Fibroblast of gingiva (primary cell): ENCODE measurements at places on chromosomes 11 and 22.

DNA sequence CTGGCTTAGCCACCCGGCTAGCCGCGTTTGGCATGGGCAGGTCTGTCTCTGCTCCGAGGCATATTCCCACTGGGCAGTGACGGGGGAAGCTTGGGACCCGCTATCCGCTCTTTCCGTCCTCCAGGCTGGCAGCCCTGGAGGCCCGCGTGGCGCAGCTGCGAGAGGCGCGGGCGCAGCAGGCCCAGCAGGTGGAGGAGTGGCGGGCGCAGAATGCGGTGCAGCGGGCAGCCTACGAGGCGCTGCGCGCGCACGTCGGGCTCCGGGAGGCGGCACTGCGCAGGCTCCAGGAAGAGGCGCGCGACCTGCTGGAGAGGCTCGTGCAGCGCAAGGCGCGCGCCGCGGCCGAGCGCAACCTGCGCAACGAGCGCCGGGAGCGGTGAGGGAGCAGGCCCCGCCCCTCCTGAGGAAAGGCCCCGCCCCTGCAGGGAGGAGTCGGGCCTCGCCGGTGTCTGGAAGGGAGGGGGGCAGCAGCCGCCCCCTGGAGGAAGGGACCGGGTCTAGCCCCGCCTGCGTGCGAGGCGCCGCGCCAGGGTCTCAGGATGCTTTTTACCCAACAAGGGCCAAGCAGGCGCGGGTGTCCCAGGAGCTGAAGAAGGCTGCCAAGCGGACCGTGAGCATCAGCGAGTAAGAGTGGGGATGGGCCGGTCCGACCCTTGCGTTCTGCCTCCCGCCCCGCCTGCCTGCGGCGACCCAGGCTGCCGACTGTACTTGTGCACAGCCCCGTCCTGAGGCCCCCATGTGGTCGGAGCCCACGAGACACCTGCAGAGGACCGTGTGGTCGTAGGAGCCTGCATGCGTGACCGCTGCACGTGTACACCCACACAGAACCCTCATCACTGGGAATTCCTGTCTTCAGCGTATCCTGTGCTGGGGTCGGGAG lies 7.9 kb downstream of the ATG16L2 start:
- DNase-seq: peak; percentile 76

- no peak for DNase-seq
Observed at GRCh38 chr11:120198787-120199469, 11.9 kb upstream of the OAF start.

DNA sequence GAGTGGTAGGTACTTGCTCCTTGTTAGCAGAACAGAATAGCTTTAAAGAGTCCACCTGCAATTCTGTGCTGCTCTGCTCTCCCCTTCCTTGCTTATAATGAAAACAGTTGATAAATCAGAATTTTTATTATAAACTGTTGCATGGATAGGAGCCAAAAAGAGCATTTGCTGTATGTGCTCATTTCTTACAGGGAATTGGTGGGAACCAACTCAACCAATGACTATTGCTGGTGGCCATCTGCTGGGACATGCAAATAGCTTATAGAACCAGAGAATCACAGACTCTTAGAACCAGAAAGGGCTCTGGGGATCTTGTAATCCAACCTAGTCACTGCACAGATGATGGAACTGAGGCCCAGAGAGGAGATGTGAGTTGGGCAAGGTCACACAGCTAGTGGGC lies 43.1 kb upstream of the NECTIN1 start:
- DNase-seq: no peak

DNA sequence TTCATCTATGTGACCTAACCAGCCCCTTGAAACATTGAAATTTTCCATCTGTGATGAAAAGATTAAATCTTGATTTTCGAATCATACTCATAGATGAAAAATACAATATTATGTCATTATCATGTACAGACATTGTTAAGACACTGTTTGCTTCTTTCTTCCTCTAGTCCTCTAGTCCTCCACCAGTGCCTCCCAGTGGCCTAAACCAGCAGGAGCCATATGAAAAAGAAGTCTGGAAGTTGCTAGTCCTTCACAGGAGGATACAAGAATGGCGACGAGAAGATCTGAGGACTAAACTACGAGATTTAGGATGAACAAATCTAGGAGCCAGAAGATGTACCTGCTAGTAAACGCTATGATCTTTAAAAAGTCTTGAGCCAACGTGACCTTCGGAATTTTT lies 134.1 kb downstream of the SLC17A6 start:
- no peak for DNase-seq

- no peak for DNase-seq
Observed at GRCh38 chr22:33426451-33426850, 368.3 kb upstream of the SYN3 start.

- DNase-seq: peak; percentile 68
Observed at GRCh38 chr11:1532014-1532586, 40.0 kb downstream of the DUSP8 start.

DNA sequence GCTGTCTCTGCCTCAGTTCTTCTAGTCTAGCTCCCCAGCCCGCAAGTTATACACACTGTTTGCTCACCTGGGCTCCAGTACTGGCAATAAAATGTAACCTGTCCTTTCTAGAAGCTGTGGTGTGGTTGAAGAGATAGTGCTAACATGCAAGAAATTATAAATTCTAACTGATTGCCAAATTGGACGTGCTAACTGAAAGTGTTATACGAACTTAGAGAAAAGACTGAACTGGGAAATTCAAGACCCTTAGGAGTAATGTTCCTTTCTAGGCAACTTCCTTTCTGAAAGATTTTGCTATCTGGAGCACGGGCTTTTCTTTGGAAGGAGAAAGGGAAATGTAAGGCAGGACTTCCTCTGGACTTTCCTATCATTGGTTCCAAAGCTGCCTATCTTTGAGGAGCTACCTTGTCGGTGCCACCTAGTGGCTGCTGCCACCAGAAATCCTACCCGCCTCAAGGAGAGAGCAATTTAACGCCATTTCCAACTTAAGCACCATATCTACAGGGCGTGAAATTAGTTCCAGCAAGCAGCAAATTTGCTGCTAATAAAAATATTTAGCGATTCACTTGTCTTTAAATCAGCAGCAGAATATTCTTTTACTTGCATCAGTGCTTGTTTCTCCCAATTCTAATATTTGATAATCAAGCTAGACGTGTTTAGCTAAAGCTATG lies 12.7 kb upstream of the TMEM218 start:
- DNase-seq: peak; percentile 79

DNA sequence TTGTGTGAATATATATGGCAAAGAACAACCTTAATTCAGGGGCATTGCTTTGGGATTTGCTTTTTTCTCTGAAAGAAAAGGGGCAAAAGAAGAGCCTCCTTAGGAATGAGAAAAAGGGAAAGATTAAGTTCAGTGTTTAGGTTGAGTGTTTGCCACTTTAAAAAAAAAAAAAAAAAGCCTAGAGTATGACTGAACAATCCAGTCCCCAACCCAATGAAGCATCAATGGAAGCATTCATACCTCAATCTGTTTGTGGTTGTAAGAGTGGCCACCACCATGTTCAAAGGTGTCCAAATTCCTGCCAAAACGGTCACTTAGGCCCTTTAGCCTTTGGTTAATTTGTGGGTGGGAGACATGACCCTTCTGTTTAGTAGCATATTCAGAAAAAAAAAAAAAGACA lies 260.6 kb downstream of the SOX6 start:
- DNase-seq: no peak

DNA sequence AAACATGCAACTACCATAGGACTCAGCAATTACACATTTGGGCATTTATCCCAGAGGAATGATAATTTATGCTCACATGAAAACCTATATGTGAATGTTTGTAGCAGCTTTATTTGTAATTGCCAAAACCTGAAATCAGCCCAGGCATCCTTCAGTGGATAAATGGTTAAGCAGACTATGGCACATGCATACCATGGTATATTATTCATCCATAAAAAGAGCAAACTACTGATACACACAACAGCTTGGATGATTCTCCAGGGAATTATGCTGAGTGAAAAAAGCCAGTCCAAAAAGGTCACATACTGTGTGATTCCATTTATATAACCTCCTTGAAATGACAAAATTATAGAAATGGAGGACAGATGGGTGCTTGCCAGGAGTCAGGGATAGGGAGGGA lies 86.7 kb downstream of the ALX4 start:
- DNase-seq: peak; percentile 46

GRCh38 chr11:64894070-64894811 lies 15.8 kb upstream of the EHD1 start:
- DNase-seq: peak; percentile 62

DNA sequence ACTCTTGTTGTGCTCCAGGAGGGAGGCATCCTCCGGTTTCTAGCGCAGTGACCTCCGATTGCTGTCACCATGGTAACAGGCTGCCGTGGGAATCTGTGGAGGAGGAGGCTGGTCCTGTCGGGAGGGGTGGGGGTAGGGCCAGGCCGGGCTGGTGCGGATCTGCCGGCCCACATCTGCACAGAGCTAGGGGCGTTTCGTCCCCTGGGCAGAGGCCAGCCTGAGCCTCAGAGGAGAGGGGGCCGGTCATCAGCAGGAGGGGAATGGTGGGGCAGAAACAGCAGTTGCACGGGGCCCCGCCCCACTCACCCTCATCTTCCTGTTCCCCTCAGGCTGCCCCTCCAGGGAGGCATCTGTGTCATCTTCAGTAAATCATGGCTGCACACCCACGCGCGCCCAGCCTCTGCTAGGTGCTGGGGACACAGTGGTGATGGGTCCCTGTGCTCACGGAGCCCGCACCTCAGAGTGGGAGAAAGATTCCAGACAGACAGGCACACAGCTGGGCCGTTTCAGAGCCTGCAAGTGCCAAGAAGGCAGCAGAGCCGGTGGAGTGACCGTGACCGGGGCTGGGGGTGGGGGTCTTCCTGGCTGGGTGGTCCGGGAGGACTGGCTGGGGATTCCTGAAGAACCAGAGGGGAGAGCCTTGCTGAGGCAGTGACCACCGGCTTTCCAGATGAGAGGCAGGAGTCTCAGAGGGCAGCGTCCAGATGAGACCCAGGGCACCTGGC lies 120.5 kb downstream of the CACNA1I start:
- no peak for DNase-seq

GRCh38 chr11:47854667-47855066 lies 6.5 kb upstream of the NUP160 start:
- no peak for DNase-seq

DNA sequence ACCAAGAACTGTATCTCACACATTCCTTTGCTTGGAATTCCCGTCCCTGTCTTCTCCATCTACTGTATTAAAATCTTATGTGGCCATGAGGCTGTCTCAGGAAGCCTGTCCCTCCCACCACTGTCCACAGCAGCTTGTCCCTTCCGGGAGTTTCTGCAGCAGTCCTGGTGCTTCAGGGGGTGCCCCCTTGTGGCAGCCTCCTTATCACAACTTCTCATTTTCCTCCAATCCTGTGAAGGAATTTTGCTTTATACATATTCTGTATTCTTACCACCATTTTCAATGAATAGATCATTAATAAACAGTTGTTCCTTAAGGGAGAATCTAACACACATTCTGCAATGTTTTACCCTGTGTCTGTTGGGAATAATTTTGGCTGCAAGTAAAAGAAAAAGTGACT lies 220.4 kb upstream of the RAG2 start:
- no peak for DNase-seq

DNA sequence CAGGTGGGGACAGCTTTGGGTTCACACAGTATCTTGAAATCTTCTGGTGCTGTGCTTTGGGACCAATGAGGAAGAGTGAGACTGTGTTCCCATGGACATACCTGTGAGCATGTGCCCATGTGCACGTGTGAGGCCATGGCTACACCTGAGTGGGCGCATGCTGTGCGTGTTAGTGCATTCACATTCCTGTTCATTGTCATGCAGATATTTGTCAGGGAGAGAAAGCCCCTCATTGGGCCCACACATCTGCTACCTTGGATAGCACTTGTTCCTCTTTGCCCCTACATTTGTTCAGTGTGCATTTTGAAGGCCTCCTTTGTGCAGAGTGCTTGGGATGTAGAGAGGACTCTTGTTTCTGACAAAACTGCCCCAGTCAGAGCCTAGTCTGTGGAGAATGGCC lies 154.3 kb upstream of the E2F8 start:
- no peak for DNase-seq

DNA sequence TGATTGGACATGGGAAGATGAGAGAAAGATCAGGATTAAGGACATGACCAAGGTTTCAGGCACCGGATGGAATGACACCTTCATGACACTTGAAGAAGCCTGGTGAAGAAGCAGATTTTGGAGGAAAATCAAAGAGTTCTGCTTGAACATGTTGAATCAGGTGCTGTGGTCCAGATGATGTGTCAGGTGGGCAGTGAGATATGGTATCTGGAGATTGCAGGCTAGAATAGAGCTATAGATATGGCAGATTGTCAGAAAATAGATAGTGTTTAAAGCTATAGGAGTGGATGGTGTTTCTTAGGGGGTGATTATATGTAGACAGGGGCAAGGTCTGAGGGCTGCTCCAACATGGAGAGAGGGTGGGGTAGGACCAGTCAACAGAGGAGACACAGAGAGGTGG lies 40.2 kb downstream of the PANX1 start:
- DNase-seq: no peak

DNA sequence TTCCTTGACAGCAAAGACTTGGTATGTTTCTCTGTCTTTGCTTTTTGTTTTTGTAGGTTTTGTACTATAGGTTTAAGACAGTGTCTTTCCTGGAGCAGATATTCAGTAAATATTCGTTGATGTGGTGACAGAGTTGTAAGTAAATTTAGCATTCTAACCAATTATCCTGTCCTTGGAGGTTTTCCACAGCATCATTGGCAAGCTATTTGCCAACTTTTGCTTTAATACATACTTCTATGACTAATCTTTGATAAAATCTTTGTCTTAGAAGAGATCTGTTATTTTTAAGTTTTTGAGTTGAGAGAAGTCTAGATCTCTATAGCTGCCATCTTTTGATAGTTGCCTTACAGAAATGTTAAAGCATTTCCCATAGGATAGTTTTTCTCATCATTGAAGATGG lies 3.8 kb downstream of the USP47 start:
- DNase-seq: peak; percentile 31

- no peak for DNase-seq
Observed at GRCh38 chr11:130907229-130907628, 9.1 kb downstream of the SNX19 start.

- no peak for DNase-seq
Observed at GRCh38 chr22:41525450-41526225, 18.6 kb downstream of the POLR3H start.

GRCh38 chr11:100562128-100562527 lies 125.0 kb upstream of the ARHGAP42 start:
- peak; percentile 74 for DNase-seq

- DNase-seq: no peak
Observed at GRCh38 chr11:128894286-128894681, 3.1 kb downstream of the KCNJ5 start.

DNA sequence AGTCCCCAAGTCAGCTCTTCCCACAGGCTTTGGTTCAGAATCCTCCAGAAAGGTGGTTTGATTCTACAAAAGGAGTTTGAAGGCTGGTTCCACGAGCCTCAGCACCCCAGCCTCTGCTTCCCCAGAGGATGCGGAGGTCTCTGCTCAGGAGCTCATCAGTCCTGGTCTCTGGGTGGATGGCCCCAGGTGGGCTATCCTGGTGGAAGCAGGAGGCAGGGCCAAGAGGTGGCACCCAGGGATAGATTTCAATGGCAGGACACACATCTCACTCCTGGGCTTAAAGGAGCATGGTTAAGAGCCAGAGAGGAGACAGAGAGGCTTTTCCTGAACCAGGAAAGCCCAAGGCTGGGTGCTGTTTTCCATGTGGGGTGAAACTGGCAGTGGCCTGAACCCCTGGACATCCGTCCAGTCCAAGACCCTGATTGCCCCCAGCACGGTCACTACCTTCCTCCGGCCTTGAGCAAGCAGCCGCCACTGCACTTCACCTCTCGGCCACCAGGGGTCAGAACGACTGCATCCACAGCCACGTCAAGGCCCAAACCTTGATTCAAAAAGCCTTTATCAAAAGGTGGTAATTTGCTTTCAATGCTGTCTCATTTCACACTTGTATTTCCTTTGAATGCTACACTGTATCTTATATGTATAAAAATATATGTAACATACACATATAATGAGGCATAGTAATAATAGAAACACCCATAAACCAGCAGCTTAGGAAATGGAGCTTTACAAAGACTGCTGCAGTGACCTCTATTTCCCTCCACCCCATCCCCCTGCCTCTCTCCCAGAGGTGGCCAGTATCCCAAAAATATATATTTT lies 19.3 kb upstream of the FXYD2 start:
- DNase-seq: peak; percentile 57
